ENCODE measurements at places on chromosomes 6 and 20.

DNA sequence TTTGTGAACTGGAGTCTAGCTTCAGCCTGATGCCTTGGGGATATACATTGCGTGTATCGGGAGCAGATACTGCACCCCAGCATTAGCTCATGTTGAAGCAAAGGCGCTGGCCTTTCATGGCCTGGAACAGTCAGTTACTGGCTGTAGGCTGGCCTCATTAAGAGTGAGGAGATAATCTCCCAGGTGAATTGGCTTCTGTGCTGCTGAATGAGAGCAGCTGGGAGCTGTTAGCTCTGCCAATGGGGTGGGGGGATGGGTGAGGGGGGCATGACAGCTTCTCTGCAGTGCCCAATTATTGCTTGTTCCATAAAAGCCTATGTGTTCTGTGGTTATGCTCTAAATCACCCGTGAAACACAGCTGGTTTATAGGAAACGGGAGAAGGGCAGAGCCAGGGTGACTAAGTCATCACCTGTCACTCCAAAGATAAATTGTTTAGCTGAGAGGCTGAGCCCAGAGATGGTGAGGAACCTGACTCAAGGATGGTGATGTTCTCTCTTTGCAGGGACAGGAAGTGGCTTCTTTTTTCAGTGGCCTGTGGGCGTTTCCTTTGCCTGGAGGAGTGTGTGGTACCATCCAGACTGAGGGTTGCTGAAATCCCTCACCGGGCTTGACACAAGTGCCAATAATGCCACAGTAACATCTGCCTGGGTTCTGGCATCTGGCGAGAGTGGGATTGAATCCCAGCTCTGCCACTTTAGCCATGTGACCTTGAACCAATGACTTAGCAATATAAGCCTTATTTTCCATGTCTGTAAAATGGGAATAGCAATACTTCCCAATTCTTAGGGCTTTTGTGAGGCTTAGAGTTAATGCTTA, 170.8 kb downstream of the BCAS1 start:
- DNase-seq: no peak

- DNase-seq: peak; percentile 84
Measured at GRCh38 chr6:27091661-27092315, 155.7 kb upstream of the PRSS16 start.

- no peak for DNase-seq
Measured at GRCh38 chr20:430091-430999, 22.2 kb downstream of the RBCK1 start.

- no peak for DNase-seq
Measured at GRCh38 chr6:6823568-6824224, 235.2 kb downstream of the LY86 start.

DNA sequence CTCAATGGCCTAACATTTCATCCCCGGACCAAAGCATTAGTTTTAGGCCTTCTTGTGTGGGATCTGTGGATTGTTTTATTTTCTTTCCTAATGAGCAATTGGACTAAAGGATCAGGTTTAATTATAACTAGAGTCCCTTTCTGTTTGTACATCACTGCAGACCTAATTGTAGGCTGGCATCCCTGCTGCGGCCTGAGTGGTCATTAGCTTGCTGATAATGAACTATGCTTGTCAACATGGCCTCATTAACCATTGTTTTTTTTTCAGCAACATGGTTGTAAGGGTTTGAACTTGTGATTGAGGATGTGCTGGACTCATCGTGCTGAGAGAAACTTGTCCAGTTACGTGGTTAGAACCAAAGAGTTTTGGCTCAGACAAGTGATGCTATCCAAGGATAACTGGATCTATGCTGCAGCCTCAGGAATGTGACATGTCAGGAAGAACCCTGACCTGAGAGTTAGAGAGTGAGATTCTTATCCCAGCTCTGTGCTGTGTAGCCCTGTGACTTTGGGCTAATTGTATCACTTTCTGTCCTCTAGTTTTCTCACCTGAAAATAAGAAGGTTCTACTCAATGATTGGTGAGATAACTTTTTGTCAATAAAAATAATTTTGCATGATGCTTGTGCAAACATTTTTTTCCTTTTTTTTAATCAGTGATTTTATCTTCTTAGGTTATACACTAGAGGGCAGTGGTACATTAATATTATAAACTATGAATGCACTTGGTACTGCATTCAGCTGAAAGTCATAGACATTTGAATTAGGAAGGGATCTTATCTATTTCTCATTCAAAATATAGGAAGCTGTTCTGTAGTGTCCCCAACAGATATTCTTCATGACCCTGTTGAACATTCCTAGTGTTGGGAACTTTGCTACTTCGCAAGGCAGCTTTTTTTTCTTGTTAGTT, 140.9 kb downstream of the RNF144B start:
- DNase-seq: no peak

- DNase-seq: no peak
Measured at GRCh38 chr6:57177545-57178265, 5.6 kb downstream of the BAG2 start.

- no peak for DNase-seq
Measured at GRCh38 chr6:63644668-63645326, 9.2 kb downstream of the PHF3 start.

GRCh38 chr20:33232486-33233072, 3.2 kb upstream of the BPIFA1 start:
- no peak for DNase-seq

DNA sequence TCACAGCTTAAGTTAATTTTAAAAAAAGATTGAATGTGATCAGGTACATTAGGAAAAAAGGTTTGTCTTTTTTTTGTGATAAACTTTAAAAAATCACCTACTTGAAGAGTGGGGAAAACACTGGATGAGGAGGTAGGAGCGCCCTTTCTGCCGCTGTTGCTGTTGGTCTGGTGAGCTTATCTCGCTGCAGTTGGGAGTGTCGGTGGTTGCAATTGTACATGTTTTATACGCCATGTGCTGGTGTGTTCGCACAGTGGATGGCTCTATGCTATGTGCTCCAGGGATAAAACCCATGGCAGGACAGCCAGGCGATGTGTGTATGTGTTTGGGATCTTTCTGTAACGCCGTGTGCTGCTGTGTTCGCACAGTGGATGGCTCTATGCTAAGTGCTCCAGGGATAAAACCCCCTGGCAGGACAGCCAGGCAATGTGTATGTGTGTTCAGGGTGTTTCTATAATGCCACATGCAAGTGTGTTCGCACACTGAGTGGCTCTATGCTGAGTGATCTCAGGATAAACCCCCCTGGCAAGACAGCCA, 1.7 kb downstream of the SLC22A3 start:
- DNase-seq: no peak

DNA sequence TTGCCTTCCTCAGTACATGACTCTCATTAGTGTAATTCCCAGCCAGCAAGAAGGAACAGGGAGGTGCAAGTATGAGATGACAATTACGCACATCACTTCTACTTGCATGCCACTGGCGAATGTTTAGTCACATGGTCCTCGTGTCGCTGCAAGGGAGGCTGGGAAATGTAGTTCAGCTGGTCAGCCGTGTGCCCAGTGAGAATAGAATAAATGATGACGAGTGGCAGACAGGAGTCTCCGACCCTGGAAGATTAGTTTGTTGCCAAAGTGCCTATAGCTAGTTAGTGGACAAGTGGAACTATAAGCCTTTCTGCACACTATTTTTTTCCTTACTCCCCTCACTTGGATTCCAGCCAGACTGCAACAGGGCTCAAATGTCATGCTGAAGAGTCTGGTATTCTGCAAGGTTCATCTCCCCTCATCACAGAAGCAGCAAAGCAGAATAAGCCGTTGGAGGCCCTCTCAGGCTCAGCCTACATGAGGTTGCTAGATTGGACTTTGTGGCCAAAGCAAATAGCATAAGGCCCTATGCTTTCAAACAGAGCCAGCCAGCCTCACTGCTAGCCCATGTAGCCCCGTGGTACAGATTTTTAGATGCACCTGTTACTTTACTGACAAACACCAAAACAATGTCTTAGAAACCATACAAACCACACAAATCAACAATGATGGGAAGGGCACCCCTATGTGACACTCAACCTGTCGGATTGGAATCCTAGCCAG, 9.7 kb downstream of the LINC00237 start:
- no peak for DNase-seq

- DNase-seq: no peak
Measured at GRCh38 chr20:4131911-4132310, 116.6 kb upstream of the RNF24 start.

DNA sequence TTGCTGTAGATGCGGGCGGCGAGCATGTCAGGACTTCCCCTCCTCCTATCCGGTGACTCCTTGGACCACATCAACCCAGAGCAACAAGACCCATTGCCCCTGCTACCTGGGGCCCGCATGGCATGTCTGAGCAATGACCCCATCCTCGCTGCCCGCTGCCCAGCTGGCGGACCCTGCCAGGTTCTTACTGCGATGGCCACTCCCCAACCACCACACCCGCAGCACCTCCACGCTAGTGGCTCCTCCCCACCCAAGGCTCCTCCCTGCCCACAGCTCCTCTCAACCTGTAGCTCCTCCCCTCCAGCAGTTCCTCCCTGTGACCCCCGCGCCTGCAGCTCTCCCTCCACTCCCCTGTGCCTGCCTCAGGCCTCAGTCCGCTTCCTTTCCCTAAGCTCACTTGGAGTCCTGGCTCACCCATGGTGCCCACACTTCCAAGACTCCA, 17.6 kb upstream of the SERPINB9 start:
- DNase-seq: no peak

Measured in fibroblast of skin of left quadriceps (primary cell).